ENCODE measurements at places on chromosomes 12 and 14.
A peak's percentile ranks its signal among the peaks of the same experiment; 100 is the strongest.

GRCh38 chr14:51209457-51209856, 30.6 kb upstream of the TMX1 start:
- no peak for DNase-seq

DNA sequence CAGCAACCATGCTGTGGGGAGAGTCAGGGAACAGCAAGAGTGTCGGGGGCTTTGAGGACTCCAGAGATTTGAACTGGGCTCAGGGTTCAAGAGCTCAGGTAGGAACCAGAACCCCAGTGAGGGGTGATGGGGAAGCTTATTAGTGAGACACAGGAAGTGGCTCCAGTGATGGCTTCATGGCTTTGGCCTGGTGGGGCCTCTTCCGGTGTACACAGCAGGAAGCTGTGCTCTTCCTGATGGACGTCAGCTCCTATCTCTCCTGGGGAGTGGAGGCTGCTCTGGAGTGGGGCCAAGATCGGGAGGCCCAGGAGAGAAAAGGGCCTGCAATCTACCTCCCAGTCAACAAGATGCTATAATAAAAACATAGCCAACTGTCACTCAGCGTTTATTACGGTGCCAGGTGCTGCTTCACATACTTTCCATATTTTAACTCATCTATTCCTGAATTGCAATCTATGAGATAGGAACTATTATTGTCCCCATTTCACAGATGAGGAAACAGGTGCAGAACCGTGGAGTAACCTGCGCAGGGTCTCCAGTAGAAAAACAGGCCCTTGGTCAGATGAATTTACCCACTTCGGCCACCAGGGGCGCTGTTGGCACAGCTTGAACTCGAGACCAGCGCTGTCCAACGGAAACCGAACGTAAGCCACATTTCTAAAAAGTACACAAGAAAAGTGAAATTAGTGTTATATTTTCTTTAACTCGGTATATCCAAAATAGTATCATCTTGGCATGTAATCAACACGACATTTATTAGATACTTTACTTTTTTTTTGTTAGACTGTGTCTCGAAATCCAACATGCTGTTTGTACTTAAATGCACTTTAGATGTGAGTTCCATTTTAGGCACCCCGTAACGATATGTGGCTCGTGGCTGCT, 63.6 kb upstream of the DLK1 start:
- peak; percentile 77 for DNase-seq

DNA sequence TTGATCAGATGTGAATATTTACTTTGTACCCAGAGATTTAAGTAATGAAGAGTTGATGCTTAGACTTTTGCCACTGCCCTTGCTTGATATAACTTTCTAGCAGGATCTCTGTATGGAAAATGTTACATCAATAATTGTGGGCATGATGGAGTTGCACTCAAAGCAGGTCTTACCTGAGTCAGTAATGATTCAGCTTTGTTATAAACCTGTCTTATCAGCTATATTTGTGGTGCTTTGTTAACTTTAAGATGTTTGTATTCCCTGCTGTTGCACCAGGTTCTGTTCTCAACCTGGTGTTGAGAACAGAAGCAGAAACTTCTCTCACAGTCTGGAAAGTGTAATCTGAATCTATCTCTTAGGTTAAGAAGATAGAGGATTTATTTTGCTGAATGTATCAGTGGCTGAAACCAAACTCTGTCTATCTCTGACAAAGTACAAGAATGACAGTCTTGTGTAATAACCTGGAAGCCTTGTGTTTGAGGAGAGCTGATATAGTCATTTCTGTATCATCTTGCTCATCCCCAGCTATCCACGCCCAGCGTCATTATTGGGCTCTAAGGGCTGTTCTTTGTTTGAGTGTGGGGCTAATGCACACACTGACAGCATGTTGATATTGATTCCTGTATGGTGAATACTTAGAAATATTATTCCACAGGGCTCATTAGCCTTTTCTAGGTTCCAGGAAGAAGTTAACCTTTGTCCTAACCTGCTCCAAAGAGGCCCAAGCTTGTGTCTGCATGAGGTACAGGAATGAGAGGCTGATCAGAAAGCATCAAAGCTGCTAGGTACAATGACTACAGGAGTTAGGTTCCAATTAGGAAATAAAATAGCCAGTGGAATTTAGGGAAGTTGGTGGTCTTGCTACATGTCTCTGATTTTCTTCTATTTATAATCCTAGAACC, 3.6 kb downstream of the AKAP6 start:
- no peak for DNase-seq

GRCh38 chr12:131824450-131824849, 3.7 kb upstream of the MMP17 start:
- DNase-seq, result no peak

DNA sequence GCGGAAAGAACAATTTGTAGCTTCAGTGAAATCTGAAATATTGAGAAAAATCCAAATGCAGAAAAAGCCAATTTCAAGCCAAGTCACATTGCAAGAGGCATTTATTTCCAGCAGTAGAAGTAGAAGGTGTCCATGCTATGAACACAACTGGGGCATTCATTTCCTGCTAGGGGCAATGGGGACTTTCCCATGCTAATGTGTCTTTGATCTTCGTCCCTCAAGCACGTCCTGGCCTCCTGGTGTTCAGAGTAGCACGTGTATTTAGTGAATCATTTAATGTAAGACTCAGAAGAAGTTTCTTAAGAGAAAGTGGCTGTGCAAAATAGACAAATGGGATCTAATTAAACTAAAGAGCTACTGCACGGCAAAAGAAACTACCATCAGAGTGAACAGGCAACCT, 267.9 kb downstream of the TMEM132C start:
- no peak for DNase-seq

- DNase-seq, result no peak
Observed at GRCh38 chr14:71235875-71236274, 328.6 kb downstream of the PCNX1 start.

- no peak for DNase-seq
Observed at GRCh38 chr12:70772836-70773235, 135.6 kb upstream of the PTPRB start.

- DNase-seq, result no peak
Observed at GRCh38 chr12:117686911-117687377, 281.8 kb downstream of the KSR2 start.

- no peak for DNase-seq
Observed at GRCh38 chr14:61599942-61600341, 95.4 kb upstream of the HIF1A start.

DNA sequence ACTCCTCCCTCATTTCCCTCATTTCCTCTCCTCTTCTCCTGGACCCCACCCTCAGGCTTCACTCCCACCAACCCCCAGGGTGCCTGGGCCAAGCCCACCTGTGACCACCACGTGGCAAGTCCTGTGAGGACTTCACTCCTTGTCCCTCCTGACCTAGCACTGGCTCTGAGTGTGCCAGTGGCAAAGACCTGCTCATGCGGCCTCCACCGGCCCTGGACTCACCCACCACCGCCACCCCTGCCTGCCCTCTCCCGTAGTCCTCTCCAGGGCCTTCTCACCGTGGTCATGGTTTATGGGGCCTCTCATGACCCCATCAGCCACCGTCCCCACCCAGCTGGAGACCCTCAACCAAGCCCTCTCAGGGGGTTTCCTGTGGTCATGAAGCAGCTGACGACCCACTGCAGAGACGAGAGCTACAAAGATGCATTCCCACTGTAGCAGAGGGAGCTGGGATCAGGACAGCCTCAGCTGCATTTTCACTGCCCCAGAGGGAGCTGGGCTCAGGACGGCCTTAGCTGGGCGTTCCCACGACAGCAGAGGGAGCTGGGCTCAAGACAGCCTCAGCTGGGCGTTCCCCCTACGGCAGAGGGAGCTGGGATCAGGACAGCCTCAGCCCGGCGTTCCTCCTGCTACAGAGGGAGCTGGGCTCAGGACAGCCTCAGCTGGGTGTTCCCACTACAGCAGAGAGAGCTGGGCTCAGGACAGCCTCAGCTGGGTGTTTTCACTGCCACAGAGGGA, 3.2 kb upstream of the C14orf180 start:
- DNase-seq, result no peak

DNA sequence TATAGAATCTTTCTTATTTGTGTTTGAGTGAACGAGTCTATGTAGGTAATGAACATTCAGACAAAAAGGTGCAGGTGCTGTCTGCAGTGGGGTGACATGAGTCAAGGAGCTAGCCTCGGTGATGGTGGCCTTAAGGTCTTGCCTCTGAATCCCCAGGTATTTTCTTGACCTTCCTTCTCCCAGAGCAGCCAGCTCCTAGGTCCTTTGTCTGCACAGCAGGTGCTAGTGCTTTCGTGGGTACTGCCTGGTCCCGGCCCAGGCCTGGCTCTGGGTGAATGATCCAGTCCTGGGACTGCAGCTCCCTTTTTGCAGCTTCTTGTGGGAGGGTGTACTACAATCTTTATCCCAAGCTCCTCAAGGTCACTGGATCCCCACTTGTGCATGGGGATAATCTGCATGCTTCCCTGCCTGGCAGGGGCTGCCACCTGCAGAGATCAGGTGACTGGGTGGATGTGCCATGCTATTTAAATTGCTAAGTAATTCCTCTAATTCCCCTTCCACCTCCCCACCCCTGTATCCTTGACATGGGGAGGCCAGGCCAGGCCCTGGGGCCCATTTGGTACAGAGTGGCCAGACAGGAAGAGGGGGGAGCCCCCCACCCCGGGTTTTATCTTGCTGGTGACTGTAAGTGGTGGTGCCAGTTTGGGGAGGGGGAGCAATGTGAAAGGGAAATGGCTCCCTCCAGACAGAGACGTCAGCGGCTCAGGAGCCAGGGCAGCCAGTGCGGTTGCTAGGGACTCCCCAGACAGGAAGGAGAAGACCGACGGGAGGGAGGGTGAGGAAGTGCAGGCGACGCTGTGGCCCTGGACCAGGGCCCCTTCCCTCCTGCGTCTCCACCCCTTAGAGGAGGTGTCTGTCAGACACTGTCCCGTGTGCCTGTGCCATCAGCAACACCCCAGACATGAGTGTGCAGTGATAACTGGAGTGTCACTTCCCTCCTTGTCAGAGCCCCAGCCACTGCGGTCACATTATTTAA, 6.7 kb downstream of the VASH1 start:
- peak; percentile 82 for DNase-seq

DNA sequence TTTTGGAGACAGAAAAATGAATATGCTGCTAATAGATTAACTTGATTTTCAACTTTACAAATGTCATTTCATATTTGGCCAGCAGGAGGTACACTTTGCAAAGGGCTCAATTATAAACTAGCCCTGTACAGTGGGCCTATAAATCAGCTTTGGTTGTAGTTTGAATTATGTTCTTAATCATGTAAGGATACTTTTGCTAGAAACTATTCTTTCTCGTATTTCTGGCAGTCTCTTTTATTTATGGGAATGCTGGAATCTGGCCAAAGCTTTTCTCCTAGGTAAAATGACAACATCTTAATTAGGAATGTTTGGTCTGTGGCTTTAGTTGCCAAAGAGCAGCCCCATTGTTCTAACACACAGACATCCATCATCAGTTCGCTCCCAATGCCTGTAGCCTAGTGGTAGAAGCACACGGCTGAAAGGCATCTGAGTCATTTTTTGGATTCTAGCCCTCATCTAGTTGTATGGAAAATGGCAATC, 1322.3 kb upstream of the SEL1L start:
- no peak for DNase-seq

GRCh38 chr14:90503582-90503981, 106.8 kb downstream of the CALM1 start:
- DNase-seq, result no peak

DNA sequence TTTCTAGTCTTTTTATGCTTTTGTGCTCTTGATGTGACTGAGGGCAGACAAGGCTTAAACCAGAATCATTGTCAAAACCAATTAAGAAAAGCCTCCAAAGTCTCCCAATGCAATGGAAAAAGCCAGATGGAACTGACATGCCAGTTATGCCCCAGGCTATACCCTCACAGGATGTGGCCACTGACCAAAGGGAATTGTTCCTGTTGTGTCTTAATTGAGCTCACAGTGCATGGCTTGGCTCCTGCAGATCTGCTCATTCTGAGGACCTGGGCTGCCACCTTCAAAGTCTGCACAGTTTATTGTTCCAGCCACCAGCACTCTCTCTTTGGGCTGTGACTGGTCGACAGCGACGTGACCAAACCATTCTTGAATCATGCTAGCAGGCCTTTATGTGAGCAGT, 17.1 kb upstream of the BICD1 start:
- DNase-seq, result no peak

- no peak for DNase-seq
Observed at GRCh38 chr12:42473561-42473960, 116.0 kb downstream of the PRICKLE1 start.

DNA sequence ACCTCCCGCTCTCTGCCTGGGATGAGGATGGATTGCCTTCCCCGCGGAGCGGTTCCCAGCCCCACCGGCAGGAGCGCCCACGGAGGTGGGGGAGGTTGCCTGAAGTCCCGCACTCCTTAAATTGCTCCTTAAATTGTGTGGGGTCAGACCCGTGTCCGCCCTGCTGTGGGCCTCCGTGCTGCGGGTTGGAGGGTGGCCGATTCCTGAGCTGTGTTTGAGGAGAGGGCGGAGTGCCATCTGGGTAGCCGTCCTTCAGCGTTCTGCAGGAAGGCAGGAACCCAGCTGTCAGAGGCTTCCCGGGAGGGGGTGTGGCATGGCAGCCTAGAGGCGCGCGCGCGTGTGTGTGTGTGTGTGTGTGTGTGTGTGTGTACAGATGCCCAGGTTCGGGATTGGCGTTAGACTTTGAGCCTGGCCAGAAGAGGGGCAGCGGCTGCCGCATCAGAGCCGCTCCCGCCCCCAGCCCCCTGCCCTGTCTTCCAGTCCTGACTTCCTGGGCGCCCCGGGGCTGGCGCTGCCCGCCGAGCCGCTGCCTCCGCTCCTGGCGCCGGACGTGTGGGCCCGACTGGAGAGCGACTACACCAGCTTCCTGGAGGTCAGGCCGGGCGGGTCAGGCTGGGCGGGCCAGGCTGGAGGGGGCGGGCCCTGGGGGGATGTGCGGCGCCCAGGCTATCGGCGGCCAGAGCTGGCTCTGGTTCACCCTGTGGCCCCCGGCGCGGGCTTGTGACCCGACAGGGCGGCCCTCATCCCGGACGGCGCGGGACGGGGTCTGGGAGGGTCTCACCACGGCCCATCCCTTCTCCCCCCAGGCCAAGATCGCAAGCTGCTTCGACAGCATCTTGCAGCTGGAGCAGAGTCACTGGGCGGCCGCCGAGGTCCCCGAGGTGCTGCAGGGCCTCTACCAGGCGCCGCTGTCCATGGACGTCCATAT, 9.2 kb downstream of the EXOC3L4 start:
- DNase-seq, result no peak

DNA sequence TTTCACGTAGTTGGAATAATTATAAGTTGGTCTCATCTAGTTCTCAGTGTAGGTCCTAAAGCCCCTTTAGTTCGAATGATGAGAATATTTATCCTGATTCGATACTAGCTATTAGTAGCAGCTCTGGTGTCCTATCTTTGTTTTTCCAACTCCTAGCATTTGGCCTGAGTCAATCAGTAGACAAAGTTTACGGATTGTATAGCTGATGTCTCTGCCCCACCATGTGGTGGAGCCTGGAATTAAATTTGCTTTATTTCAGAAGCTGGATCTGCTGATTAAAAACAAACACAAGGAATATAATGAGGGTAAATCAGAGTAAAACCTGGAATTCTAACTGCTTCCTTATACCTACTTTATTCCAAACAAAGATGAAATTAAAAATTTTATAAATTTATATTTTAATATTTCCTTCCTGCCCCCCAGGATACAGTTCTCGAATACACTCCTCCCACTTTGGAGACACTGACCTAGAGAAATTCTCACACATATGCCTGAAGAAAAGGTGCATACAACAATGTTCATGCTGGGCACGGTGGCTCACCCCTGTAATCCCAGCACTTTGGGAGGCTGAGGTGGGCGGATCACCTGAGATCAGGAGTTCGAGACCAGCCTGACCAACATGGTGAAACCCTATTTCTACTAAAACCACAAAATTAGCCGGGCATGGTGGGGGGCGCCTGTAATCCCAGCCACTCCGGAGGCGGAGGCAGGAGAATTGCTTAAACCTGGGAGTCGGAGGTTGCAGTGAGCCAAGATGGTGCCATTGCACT, 7.6 kb upstream of the BRMS1L start:
- DNase-seq, result peak; percentile 28

GRCh38 chr12:102918840-102919239, 1.8 kb upstream of the PAH start:
- DNase-seq, result no peak

All from GM10248 (cell line).